ENCODE measurements at places on chromosomes 12 and 14.

DNA sequence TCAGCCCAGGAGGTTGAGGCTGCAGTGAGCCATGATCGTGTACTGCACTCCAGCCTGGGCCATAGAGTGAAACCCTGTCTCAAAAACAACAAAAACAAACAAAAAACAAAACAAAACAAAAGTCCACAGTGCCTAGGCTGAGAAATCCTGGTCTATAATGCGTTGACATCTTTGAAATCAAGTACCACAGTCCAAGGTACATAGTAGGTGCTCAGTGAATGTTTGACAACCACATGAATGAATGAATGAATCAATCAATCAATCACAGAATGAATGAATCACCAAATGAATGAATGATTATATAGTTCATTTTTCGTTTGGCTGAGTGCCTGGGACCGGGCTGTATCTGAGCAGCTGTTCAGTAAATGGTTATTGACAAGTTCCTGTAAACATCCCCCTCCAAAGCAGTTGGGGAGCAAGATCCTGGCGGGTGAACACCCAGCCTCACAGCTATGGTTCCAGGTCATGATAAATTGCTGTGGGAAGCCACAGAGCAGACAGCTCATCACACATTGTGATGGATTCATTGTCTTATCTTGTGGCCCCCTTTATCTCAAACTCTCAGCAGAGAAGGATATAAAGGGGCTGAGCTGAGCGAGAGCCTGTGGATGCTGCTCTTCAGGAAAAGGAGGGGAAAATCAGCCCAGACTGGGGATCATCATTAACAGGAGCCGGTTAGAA, 30.4 kb upstream of the IFT81 start:
- no peak for DNase-seq

GRCh38 chr14:67240168-67240932, 885 bp upstream of the PALS1 start:
- DNase-seq = peak; percentile 30

DNA sequence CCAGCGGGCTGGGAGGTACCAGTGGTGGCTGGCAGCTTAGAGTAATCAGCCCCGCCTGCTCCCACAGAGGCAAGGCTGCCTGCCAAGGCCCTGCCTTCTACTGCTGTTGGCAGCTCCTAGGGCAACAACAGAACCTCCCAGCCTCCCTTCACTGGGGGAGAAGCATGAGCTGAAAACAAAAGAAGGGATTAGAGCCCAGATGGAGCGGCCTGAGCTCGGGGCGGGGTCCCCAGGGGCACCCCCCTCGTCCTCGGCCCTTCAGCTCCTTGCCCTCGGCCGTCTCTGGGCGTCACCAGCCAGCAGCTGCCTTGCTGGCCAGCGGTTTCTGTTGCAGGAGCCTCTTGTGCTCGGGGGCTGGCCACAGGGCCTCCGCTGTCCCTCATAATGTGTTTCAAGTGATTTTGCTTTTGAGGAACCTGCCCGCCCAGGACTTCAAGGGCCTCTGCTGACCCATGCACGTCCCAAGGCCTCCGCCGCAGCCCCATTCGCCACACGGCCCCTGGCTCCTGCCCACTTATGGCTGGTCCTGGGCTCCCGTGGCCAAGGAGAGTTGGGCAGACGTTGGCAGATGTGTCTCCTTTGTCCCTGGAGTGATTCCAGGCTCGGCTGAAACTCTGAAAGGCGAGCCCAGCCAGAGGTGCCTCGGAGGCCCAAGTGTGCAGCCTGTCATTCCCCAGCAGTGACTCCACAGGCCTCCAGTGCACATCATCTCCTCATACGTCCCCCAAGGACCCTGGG, 49.7 kb downstream of the PSMA6 start:
- DNase-seq = peak; percentile 25

DNA sequence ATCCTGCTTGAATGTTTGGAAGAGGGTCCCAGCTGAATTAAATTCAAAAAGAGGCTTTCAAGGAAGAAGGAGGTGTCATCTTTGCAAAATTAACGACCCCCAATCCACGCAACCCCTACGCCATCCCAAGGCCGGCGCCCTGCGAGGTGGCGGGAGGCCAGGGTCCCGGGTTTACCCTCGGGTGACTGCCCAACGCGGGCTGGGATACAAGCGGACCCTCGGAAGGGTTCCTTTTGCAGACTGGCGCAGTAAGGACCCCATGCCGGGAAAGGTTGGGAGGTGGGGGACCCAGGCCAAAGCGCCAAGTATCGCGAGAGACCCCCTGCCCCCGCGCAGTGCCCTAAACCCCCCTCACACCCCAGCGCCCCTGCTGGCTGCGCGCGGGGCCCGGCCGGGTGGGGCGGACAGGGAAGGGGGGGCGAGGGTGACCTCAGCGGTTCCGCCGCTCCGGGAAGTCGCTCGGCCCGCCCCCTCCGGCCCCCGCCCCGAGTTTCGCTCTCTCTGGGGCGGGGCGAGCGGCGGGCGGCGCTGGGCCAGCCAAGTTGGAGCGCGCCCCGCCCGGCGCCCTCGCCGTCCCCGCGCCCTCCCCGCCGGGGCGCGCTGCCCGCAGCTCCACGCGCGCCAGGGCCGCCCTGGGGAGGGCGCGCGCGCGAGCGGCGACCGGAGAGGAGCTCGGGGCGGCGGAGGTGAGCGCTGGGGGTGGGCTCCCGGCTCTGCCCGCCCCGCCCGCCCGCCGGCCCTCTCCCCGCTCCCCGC, 708 bp upstream of the ZBTB42 start:
- DNase-seq = peak; percentile 68

DNA sequence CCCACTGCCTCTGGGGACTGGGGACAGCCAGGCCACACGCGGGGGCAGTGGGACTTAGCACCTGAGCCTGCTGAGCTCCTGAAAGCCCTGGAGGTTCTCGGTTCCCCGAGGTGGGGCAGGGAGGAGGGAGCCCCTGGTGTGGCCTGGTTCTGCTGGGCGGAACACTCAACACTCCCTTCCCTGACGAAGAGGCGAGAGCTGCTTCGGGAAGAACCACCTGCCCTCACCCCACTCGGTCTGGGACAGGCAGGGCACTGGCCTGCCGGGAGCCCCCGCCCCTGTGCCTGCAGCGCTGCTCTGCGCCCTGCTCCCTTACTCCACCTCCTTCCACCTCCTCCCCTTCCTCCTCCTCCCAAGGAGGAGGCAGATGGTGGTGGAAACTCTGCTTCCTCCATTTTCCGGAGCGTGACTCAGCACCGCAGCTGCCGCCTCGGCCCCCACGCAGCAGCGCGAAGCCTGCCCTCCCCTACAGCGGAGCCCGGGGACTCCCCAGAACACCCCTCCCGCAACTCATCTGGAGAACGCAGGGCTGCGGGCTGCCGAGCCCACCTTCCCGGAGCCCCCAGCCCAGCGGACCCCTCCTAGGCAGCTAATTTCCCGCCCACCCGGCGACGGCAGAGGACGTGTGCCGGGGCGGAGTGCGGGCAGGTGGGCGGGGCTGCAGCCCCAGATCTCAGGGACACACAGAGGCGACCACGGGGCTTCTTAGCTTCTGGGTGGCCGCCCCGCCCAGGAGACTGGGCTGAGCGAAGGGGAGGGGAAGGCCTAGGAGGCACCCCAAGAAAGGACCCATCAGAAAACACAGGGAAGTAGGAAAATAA, 11.7 kb upstream of the INF2 start:
- peak; percentile 76 for DNase-seq

DNA sequence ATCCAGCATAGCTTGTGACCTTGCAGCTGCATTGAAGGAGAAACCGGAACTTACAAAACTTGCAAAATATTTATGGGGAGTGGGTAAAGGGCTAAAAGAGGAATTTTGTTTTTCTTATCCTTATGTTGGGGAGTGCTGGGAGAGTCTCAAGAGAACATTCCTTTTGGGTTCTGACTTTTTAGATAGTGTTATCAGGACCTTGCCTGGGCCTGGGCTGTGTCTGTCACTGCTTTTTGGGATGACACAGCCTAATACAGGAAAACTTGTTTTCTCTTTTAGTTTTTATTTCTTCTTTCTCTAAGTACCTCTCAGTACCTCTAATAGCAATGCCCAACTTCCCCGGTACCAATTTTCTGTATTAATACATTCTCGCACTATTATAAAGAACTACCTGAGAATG, 850.6 kb downstream of the RPS29 start:
- DNase-seq = no peak

GRCh38 chr14:95346266-95346665, 26.6 kb upstream of the CLMN start:
- no peak for DNase-seq

- no peak for DNase-seq
Measured at GRCh38 chr12:39835517-39836489, 216.2 kb upstream of the ABCD2 start.

GRCh38 chr12:100715976-100716944, 78.3 kb upstream of the ANO4 start:
- no peak for DNase-seq

DNA sequence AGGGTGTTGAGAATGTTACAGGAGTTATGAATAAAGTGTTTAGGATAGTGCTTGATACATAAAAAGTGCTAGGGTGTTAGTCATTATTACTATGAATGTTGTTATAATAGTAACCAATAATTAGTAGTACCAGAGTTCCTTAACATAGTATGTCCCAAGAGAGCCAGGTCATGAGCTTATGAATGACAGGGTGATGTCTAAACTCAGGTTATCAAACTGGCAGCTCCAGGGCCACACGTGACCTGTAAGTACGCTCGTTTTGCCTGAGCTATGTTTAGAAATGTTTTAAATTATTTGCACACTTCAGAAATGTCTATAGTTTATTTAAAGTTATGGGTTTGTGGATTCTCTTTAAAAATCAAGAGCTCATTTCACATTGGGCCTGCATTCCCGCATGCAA, 14.1 kb upstream of the GRIP1 start:
- DNase-seq = no peak

DNA sequence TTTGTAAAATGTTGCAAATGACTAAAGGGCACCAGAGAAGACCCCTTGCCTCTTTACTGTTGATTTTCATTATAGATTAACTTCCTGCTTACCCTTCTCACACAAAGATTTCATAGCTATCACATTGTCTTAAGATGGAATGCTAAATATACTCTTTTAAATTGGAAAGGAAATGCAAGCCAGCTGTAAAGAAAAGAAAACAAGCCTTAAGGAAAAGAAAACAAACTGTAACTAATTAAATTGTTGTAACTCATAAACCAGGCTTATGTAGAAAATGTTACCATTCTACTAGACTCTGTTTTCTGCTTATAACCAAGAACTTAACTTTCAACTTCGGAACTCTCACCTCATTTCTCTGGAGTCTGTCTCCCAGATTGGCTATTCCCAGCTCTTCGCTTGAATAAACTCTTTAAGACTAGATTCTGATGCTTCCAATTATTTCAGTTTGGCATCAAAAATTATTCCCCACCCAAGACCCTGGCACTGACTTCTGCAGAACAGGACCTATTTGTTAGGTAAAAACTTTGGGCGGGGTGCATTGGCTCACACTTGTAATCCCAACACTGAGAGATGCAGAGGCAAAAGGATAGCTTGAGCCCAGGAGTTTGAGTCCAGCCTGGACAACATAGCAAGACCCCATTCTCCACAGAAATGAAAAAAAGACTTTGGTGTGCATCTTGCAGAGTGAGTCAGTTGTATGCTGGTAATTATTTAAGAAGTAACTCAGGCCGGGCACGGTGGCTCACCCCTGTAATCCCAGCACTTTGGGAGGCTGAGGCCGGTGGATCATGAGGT, 36.6 kb upstream of the CIT start:
- no peak for DNase-seq

GRCh38 chr14:50410071-50410470, 13.4 kb upstream of the CDKL1 start:
- no peak for DNase-seq

DNA sequence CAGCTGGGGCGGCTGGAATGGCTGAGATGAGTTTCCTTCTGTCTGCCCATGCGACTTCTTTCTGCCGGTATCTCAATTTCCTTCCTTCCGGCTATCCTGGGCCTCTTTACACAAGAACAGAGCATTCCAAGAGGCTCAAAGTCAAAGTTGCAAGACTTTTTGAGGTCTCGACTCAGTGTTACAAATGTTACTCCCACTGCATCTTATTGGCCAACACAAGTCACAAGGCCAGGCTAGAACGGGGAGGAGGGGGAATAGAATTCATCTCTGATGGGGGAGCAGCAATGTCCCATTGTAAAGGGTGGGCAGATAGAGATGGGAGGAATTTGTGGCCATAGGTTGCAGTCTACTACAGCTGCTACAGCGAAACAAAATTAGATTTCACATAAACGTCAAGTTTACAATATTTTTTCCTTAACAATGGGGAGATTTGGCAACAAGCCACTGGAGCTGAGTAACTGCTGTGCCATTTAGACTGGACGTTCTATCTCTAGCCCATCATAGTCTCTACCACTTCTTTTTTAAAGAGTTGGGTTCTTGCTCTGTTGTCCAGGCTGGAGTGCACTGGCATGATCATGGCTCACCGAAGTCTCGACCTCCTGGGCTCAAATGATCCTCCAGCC, 9.5 kb upstream of the NYNRIN start:
- no peak for DNase-seq

DNA sequence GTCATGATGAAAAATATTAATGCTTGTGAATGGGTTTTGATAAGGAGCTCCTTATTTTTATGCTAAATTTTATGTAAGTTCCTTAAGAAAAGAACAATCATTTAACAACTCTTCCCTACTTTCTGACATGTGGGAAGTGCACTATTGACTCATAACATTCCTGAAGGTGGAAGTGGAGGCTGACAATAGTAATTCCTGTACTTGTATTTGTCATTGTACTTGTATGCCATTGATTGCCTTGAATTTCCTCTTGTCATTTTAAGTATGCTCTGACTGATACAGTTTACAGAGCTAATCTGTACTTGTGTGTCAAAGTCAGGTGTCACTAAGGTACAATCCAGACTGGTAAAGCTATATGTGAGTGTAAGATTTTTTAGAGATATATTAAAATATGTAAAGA, 440.0 kb downstream of the SLC16A7 start:
- no peak for DNase-seq

- DNase-seq = no peak
Measured at GRCh38 chr12:82505150-82505549, 146.8 kb downstream of the METTL25 start.

GRCh38 chr14:54537651-54538050, 27.9 kb downstream of the CGRRF1 start:
- DNase-seq = no peak

GRCh38 chr14:34693228-34693939, 21.0 kb downstream of the CFL2 start:
- no peak for DNase-seq

DNA sequence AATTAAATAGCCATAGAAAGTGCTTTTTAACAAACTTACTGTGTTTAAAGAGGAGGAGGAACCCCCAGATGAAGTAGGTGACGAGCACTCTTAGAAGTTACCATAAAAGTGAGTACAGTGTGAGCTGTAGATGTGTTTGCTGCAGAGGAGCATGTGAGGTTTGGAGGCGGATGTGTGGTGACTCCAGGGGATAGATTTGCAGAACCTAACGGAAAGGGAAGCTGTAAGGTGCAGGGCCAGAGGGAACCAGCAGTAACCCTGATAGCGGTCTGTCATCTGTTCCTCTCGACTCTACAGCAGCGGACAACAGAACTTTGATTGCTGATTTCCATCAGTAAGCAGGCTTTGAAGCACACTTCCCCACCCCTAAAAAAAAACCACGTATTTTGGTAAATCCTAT, 5.2 kb downstream of the CALM1 start:
- no peak for DNase-seq

DNA sequence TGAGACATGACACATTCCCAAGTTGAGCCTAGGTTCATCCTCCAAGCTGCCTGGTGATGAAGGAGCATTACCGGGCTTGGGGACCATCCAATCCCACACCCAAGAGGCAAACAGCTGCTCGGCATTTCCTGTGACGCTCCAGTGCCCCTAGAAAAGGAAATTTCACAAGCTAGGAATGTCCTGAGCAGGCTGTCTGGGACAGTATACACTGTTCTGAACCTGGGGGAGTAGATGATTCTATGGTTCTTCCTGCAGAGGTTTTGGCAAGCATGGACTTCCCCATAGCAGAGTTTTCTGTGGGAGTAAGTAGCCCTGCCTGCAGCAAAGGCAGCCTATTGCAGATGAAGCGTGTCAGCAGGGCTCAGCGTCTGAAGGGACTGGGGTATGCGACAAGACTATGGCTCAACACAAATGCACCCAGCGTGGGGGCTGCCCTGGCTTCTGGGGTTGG, 47.4 kb upstream of the SRSF5 start:
- no peak for DNase-seq
